Adrenal gland (tissue), 19 donors: ENCODE measurements at places on chromosomes 6 and 20. TPM values are rescaled to one million over a fixed set of nuclear protein-coding genes. Genes with fewer than 3 reads are reported as not detected.

GRCh38 chr6:121112356-121112755, 221.9 kb downstream of the TBC1D32 start:
- H3K4me1 ChIP-seq = no peaks in the 10 kb centered on the region
- DNase-seq = no peak
- no peak overlapping the region for H3K27ac ChIP-seq
- no peaks in the 10 kb centered on the region for H3K27me3 ChIP-seq
- no peak overlapping the region for H3K4me3 ChIP-seq
- H3K36me3 ChIP-seq = no peaks in the 10 kb centered on the region

DNA sequence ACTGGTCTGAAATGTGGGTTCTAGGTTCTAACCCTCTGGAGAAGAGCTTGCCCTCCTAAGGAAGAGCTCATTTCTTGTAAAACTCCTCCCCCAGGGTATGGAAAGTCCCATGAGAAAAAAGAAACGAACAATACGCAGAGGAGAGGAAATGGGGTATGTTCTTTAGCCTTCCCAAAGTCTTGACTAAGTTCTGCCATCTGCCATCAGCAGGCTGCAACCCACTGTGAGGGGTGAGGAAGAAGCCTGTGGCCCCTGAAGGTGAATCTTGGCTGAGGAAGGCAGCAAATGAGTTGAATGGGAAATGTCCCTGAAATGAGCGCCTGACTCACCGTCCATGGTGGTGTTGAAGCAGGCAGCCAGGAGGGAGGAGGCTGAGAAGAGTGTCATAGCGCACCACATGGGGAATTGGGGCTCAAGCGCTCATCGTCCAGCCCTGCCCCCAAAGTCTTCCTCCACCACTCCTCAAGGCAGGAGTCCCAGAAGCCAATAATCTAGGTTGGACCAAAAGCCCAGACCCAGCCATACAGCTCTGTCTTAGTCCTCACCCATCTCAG, 10.4 kb upstream of the MATN4 start:
- H3K4me1 ChIP-seq = no peaks in the 10 kb centered on the region
- H3K4me3 ChIP-seq = no peak overlapping the region
- DNase-seq = no peak
- peaks cover 15% of the 10 kb centered on the region for H3K27me3 ChIP-seq

GRCh38 chr6:13589801-13590200, 15.4 kb downstream of the SIRT5 start:
- no peak for DNase-seq
- no peak overlapping the region for H3K27ac ChIP-seq
- H3K4me1 ChIP-seq = no peaks in the 10 kb centered on the region

- H3K36me3 ChIP-seq = no peaks in the 10 kb centered on the region
- no peak for DNase-seq
- no peak overlapping the region for H3K27ac ChIP-seq
These were observed 36.4 kb upstream of the SMOC2 start for GRCh38 chr6:168404560-168404959.

GRCh38 chr6:37230104-37230503, 27.5 kb upstream of the TBC1D22B start:
- no peak for DNase-seq
- no peaks in the 10 kb centered on the region for H3K36me3 ChIP-seq
- no peak overlapping the region for H3K4me3 ChIP-seq
- H3K27me3 ChIP-seq = no peaks in the 10 kb centered on the region

The KCNG1 gene
- not detected for total RNA-seq

DNA sequence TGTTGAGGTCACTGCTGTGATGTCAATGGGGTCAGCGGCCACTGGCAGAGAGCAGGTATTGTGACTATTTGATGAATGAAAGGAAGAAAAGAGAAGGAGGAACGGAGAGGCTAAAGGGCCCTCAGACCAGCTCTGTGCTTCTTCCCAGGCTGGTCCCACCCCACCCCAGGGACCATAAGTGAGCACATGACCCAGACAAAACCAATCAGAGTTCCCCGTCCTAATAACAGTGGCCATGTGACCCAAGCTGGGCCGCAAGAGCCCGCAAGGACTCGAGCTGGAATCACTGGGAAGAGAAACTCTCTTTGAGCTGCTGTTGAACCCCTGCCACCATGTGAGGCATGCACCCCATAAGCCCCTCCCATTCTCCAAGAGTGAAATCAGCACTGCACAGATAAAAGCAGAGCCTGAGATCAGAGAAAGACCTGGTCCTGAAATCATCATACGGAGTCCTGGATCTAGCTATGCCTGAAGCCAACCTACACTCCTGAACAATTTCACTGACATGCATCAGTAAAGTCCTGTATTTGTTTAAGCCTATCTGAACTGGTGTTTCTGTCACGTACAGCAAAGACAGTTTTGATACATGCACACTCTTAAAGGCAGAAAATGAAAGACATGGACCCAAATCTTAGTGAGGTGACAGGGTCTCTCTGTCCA, 90.2 kb downstream of the PREX1 start:
- H3K4me3 ChIP-seq = no peak overlapping the region
- H3K27me3 ChIP-seq = no peaks in the 10 kb centered on the region
- H3K36me3 ChIP-seq = no peaks in the 10 kb centered on the region
- no peak for DNase-seq

- no peaks in the 10 kb centered on the region for H3K27me3 ChIP-seq
- H3K27ac ChIP-seq = peak overlapping the region; percentile 53
- DNase-seq = no peak
- no peaks in the 10 kb centered on the region for H3K36me3 ChIP-seq
These were observed 26.0 kb upstream of the PI16 start for GRCh38 chr6:36928547-36928918.

GRCh38 chr6:161395716-161396231, 121.9 kb upstream of the AGPAT4 start:
- H3K36me3 ChIP-seq = no peaks in the 10 kb centered on the region
- no peak overlapping the region for H3K4me3 ChIP-seq
- DNase-seq = no peak
- no peak overlapping the region for H3K27ac ChIP-seq
- no peaks in the 10 kb centered on the region for H3K27me3 ChIP-seq

GRCh38 chr20:8756410-8756809, 312.5 kb upstream of the PLCB4 start:
- DNase-seq = peak; percentile 84
- no peaks in the 10 kb centered on the region for H3K27me3 ChIP-seq
- peak overlapping the region; percentile 23 for H3K27ac ChIP-seq
- peaks cover 6% of the 10 kb centered on the region for H3K4me1 ChIP-seq

The LY6G5B gene
- total RNA-seq = 5.2 TPM

DNA sequence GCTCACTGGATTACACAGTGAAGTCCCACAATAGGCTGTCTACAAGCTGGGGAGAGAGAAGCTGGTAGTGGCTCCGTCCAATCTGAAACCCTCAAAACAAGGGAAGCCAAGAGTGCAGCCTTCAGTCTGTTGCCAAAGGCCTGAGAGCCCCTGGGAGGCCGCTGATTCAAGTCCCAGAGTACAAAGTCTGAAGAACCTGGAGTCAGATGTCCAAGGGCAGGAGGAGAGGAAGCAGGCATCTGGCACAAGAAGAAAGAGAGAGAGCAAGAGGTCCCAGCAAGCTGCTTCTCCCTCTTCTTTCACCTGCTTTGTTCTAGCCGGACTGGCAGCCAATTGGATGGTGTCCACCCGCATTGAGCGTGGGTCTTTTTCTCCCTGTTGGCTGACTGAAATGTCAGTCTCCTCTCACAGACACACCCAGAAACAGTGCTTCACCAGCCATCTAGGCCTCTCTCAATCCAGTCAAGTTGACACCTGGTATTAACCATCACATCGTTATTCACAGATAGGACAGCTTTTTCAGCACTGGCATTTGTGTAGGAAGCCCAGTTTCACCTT, 51.2 kb downstream of the CRYBG1 start:
- H3K27me3 ChIP-seq = no peaks in the 10 kb centered on the region
- H3K4me3 ChIP-seq = no peak overlapping the region
- no peaks in the 10 kb centered on the region for H3K4me1 ChIP-seq
- DNase-seq = no peak
- H3K27ac ChIP-seq = no peak overlapping the region
- H3K36me3 ChIP-seq = no peaks in the 10 kb centered on the region

- H3K4me1 ChIP-seq = no peaks in the 10 kb centered on the region
- H3K27ac ChIP-seq = no peak overlapping the region
- H3K36me3 ChIP-seq = no peaks in the 10 kb centered on the region
These were observed 76.3 kb upstream of the B3GAT2 start for GRCh38 chr6:71033171-71033570.

GRCh38 chr6:75291744-75292143, 7.2 kb upstream of the TMEM30A start:
- H3K4me3 ChIP-seq = no peak overlapping the region
- H3K4me1 ChIP-seq = no peaks in the 10 kb centered on the region
- H3K27ac ChIP-seq = no peak overlapping the region
- no peak for DNase-seq
- H3K27me3 ChIP-seq = no peaks in the 10 kb centered on the region
- H3K36me3 ChIP-seq = no peaks in the 10 kb centered on the region

The RBBP9 gene
- 26.1 TPM for total RNA-seq

DNA sequence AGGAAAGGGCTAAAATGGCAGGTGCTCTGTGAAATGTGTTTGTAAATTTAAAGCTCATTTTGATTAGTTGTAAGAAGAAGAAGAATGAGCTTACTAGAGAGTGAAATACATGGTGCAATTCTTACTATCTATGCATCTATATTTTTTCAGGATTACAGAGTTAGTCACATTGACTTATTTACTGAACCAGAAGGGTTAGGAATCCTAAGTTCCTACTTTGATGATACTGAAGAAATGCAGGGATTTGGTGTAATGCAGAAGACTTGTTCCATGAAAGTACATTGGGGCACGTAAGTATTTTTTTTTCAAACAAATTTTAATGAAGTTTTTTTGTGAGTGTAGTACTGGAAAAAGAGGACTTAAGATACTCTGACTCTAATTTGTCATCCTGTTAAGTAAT, 99.3 kb downstream of the RTN4IP1 start:
- H3K4me1 ChIP-seq = no peaks in the 10 kb centered on the region
- H3K4me3 ChIP-seq = no peak overlapping the region
- DNase-seq = no peak
- H3K27me3 ChIP-seq = no peaks in the 10 kb centered on the region

- H3K27ac ChIP-seq = no peak overlapping the region
- H3K4me1 ChIP-seq = no peaks in the 10 kb centered on the region
- no peaks in the 10 kb centered on the region for H3K27me3 ChIP-seq
- H3K36me3 ChIP-seq = no peaks in the 10 kb centered on the region
These were observed 172.4 kb downstream of the ADGB start for GRCh38 chr6:146770965-146771735.

- no peak overlapping the region for H3K27ac ChIP-seq
- no peak overlapping the region for H3K4me3 ChIP-seq
- no peak for DNase-seq
- H3K27me3 ChIP-seq = no peaks in the 10 kb centered on the region
- no peaks in the 10 kb centered on the region for H3K36me3 ChIP-seq
These were observed 6.7 kb upstream of the KHDC1L start for GRCh38 chr6:73231986-73232391.

DNA sequence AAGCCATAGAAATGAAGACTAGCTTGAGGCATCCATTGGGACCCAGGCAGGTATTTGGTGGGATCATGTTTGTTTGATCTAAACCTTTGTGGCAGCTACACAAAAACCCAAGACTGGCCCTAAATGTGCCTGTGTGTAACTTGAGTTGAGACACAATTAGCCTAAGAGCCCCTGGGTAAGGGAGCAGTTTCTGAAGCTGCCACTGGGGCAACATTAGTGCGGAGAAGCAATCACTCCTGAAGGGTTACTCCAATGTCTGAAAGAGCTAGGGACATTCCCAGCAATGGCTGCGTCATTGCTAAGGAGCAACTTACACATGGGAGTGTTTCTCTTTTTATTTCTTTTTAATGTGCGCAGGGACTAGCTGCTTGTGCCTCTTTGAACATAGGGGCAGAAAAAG, 67.9 kb upstream of the EEF1E1 start:
- H3K27ac ChIP-seq = no peak overlapping the region
- H3K27me3 ChIP-seq = no peaks in the 10 kb centered on the region
- DNase-seq = no peak
- H3K4me3 ChIP-seq = no peak overlapping the region

DNA sequence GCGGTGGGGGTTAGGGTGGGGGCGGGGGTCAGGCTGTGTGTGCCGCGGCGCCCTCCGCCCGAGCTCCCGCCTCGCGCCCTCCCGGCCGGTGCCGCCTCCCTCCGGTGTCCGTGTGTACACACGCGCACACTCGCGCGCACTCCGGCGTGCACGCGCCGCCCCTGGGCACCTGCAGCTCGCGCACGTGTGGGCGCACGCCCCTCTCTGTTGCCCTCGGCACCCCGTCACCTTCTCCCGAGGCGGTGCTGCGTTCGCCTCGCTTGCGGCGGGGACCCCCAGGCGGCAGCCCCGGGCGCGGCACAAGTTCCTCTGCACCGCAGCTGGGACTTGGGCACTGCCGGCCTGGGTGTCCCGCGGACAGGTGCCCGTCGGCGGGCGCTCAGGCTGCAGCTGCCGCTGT, 525 bp downstream of the MACROD2 start:
- H3K4me3 ChIP-seq = peak overlapping the region; percentile 94
- no peaks in the 10 kb centered on the region for H3K36me3 ChIP-seq
- DNase-seq = peak; percentile 65

DNA sequence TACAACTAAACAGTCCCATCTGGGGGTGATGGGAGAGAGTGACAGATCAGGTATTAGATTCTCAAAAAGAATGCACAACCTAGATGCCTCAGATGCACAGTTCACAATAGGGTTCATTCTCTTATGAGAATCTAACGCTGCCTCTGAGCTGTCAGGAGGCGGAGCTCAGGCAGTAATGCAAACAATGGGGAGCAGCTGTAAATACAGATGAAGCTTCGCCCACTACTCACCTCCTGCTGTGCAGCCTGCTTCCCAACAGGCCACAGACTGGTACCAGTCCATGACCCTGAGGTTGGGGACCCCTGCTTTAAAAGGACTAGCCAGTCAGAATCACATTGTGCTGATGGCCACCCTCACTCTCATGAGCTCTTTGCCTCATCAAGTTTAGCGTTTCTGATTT, 247.0 kb upstream of the KCNQ5 start:
- no peaks in the 10 kb centered on the region for H3K36me3 ChIP-seq
- no peaks in the 10 kb centered on the region for H3K4me1 ChIP-seq
- no peak overlapping the region for H3K4me3 ChIP-seq

DNA sequence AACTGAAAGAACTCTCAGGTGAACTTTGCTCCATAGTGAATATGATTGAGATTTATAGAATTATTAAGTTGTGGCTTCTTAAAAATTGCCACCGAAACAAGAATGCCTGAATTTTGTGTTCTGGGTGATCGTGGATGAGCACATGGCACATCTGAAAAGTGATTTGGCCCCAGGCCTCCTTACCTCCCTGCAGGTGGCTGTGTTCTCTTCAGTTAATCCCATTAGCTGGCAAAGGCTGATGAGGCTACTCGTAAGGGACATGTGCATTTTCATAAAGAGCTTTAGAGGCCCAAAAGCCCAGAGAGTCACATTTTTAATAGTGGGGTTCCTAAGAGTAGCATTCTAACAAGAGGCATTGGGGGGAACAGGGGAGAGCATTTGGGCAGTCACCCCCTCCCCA, 22.6 kb downstream of the GNAS start:
- no peaks in the 10 kb centered on the region for H3K27me3 ChIP-seq
- peak overlapping the region; percentile 86 for H3K27ac ChIP-seq
- no peak overlapping the region for H3K4me3 ChIP-seq
- no peaks in the 10 kb centered on the region for H3K36me3 ChIP-seq

- H3K4me3 ChIP-seq = no peak overlapping the region
- no peaks in the 10 kb centered on the region for H3K4me1 ChIP-seq
- no peaks in the 10 kb centered on the region for H3K36me3 ChIP-seq
- H3K27me3 ChIP-seq = peaks cover 5% of the 10 kb centered on the region
These were observed 197.9 kb downstream of the TRIM27 start for GRCh38 chr6:28725890-28726348.
